ENCODE measurements at places on chromosomes 6 and 20. TPM values are rescaled to one million over a fixed set of nuclear protein-coding genes. Genes with fewer than 3 reads are reported as not detected.

DNA sequence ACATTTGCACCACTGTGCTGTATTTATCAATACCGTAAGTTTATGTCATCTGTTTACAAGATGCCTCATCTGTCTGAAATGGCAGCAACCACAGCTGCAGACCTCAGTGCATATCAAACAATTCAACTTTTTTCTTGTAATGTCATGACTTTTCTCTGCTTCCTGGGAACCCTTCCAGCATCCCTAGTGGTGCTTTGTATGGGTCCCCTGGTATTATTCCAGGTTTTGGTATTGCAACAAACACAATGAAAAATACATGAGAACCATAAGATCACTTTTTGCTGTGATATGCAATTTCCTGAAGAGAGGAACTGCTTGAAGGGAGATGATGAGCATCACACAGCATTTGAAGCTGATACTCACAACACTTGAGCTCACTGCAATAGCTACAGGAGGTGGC is 12.0 kb upstream of the TXNDC5 start:
- no peak for DNase-seq

Gene CD24
- 352 TPM for total RNA-seq

DNA sequence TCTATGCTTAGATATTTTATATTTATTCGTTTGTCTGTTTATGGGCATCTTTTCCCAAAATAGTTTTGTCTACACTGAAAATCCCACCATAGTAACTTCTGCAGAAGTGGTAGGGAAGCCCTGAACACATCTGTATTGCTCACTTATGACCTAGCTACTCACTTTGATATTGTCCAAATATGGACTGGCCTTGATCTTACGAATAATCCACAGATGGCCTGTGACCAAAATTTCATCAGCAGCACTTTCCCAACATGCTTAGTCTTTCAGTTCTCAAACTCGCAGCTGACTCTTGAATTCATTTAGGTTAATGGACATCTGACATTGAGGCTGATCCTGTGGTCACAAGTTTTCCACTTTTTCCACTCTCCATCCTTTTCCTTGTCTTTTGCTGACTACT is 80.8 kb upstream of the BEND3 start:
- no peak for DNase-seq

GRCh38 chr20:24337069-24337468 is 132.4 kb upstream of the SYNDIG1 start:
- DNase-seq, result no peak

GRCh38 chr6:11598687-11599086 is 61.1 kb downstream of the TMEM170B start:
- DNase-seq, result no peak

All from neural crest cell (in vitro differentiated cells).